Stimulated activated CD4-positive, alpha-beta T cell treated with anti-CD3 and anti-CD28 coated beads, TNF-alpha, amount 100 ng/mL, for 1 hour (primary cell): ENCODE measurements at places on chromosomes 7 and 10.

DNA sequence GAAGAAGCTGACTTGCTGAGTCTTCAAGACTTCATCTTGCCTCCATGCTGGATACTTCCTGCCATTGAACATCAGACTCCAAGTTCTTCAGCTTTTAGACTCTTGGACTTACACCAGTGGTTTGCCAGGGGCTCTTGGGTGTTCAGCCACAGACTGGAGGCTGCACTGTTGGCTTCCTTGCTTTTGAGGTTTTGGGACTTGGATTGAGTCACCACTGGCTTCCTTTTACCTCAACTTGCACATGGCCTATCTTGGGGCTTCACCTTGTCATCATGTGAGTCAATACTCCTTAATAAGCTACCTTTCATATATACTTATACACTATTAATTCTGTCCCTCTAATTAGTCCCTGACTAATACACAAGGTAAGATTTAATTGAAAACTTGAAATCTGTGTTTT lies 361.7 kb upstream of the SEMA3C start:
- no peak for DNase-seq

DNA sequence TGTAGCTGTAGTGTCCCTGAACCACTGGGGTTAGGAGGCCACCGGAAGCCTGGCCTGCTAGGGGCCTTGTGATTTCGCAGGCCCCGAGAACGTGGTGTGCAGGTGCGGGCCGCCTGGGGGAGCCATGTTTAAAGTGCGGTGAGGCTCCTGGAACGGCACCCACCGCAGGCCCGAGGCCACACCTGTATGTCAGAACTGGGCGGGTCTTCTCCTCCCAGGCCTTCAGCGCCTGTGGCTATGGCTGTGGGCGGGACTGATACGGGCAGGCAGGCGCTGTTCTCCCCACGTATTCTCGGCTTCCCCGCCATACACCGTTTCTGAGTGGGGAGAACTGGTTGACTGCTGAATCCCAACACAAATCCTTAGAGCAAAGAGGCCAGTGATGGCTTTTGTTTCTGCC lies 74.8 kb downstream of the DNAJB6 start:
- DNase-seq = no peak

DNA sequence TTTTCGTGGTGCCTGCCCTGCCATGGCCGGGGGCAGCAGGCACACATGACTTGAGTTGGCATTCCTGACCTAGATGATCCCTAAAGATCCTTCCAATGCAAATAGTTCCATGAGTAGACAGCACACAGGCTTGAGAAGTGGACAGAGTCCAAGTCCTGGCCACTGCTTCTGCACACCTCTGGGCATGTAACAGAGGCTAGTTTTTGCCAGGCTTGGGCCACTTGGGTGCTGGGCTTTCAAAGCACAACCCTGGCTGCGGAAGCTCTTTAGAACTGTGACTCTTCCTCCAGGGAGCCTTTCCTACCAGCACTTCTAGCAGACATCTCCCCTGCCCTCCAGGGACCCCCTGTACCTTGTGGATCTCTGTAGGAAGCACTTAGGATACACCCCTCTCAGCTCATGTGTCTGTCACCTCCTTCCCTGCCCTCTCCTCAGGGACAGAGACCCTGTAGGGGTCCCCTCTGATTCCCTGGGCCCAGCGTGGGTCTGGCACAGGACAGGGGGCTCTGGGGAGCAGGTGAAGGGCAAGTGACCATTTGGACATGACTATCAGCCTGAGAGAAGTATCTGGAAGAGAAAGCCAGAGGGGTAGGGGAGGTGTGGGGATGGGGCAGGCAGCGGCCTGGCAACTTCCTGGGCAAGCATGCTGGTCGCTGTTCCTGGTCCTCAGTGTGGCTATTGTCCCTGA lies 36.2 kb downstream of the ZCCHC24 start:
- no peak for DNase-seq

DNA sequence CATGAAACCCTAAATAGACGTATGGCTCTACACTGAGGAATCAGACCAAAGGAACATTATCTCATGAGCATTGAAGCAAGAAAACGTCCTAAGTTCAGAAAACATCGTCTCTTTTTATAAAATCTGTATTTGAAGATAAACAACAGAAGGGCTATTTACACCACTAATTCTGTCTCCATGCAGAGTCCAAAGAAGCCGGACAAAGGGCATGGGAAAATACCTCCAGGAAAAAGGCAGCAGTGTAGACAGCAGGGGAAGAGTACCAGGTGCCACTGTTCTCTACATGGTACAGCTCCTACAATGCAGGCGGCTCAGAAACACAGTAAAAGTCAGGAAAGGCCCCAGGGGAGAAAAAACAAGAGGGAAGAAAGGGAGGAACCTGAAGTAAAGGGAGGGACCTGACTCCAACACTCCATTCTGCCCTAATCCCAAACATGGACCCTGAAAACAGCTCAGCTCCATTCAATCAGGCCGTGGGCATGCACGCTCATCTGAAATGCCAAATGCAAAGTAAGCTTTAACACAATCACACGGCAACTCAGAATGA lies 17.5 kb downstream of the FAM171A1 start:
- no peak for DNase-seq

DNA sequence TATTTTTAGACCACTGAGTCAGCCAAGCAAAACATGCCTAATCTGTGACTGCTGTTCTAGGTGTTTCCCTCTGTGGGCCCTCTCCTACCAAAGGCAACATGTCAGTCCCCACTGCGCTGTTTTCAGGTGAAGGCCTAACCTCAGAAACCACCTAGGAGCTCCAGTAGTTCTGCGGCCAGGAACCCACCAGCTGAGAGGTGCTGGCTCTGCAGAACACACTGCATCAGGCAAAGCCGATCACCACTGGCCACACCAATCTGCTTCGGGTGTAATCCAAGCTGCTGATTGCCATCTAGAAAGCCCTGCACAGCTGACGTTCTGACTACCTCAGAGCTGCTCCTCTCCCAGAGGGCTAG lies 14.9 kb downstream of the CAMK2G start:
- no peak for DNase-seq

- DNase-seq = no peak
Observed at GRCh38 chr10:3825244-3825643, 40.2 kb upstream of the KLF6 start.

GRCh38 chr7:102029616-102030015 lies 212.2 kb downstream of the CUX1 start:
- DNase-seq = no peak

GRCh38 chr7:93165447-93165846 lies 17.3 kb upstream of the SAMD9L start:
- DNase-seq = no peak

DNA sequence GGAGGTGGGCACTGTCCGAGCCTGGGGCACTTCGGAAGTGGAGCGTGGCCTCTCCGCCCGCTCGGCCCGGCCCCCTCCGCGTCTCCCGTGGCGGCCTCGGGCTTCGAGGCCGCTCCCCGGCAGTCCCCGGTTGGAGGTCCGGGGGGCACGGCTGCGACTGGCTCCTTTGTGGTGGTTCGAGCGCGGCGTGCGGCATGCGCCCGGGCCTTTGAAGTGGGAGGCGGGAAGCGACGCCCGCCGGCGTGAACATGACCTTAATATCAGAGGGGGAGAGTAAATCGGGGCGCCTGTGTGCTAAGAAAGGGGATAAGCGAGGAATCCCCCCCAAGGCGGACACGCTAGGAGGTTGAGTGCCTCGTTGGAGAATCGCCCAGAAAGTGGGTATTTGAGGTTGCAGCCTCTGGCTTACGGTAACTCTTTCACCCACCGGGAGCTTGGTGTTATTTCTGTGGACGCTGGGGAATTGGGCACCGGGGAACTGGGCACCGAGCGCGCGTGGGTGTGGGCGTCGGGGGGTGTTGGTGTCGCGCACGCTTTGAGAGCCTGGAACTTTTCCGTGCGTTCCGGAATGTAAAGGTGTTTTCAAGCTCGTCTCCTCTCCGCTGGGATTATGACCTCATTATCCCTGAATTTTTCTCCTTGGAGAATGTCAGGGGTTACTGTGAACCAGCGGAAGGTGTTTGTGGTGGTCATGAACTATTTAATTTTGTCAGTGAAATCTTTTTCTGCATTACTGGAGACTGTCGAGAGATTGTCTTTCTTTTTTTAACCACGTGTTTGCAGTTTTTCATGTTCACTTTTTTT lies 660 bp downstream of the SUV39H2 start:
- DNase-seq = no peak

- DNase-seq = no peak
Observed at GRCh38 chr7:7662527-7662926, 22.0 kb downstream of the UMAD1 start.

DNA sequence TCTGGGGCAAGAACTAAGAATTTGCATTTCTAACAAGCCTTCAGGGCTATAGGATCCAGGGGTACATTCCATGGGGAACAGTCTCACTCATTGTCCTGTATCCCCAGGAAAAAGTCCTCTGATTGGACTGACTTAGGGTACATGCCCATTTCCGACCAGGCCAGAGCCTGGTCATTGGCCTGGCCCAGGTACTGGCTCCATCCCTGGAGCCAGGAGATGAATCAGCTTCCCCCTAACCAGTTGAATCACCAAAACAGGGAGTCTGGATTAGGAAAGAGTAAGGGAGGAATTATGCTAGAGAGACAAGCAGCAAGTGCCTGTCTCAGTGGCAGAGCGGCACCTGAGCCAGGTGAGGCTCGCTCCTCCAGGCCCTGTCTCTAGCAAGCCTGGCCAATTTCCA lies 137.5 kb downstream of the FGFR2 start:
- DNase-seq = no peak

- DNase-seq = no peak
Observed at GRCh38 chr7:106400923-106401322, 116.1 kb upstream of the NAMPT start.

DNA sequence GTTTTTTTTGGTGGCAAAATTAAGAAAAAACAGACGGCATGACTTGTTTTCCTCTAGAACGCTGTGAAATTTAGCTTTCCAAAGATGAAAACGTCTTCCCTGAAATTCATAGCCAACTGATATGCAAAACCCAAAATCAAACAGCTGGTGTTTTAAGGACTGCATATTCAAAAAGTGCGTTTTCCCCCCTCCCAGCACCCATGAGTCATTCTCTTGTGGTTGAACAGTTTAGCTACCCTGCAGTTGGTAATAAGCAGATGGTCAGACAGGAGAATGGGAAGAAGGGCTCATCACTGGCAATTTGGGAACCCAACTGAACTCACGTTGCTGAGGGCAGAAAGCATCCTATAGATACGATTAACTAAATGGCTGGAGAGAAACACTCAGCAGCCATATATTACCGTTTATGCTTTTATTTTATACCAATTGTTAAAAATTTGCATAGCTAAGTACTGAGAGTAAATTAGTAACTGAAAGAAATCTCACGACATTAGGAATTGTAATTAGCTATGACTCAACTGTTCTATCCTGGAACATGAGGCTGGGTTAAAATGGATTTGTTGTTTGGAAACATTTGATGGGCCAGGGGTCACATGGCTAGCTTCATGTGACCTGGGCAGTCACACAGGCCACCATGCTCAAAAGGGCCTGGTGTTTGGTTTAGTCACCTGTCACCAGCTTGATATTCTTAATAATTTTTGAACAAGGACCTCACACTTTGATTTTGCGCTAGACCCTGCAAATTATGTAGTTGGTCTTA lies 343.1 kb downstream of the PHTF2 start:
- DNase-seq = no peak

DNA sequence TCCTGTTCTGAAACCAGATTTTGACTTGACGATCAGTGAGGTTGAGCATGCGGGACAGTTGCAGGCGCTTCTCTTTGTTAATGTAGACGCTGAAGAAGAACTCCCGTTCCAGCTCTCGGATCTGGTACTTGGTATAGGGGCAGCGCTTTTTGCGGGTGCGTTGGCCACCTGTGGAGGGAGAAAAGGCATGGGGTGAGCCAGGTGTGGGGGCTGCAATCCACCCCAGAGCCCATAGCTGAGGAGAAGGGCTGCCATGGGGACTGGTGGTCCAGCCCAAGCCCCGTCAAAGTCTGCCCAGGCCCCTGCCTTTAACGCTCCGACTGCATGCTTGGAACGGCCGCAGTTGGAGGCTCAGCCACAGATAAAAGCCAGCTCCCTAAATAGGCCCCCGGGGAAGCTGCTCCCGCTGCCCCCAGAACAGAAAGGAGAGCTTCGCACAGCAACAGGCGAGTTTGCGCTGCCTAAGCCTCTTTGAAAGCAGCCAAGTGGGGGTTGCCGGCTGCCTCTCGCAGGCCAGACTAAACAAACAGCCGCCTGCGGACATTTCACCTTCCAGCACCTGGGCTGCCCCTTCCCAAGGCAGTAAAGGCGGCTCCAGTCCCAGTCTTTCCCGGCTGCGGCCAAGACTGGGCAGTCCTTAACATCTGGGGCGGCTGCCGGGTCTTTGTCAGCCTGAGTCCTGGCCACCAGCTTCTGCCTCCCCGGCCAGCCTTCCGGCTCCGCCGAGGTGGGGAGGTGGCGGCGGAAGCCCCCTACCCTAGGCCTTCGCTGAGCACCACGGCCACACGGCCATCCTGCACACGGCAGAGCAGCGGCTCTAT lies 2.0 kb downstream of the HOXA11 start:
- no peak for DNase-seq

DNA sequence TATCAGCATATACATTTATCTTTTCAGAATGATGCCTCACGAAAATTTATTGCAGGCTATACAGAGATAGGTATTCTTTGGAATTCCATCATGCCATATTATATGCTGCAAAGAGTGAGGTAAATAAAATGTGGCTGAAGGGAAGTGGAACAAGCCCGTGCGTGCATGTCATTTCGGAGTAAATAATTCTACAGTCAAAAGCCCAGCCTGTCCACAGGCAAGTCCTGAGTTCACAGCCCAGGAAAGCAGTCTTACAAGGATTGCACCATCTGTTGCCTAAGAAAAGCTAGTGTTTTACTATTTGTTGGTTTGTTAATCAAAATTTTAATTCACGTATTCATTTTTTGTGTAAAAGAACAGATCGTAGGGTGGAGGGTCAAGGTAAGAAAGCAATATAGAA lies 292.4 kb upstream of the AKR1E2 start:
- DNase-seq = no peak

GRCh38 chr10:106027240-106027639 lies 1137.3 kb downstream of the SORCS1 start:
- no peak for DNase-seq

DNA sequence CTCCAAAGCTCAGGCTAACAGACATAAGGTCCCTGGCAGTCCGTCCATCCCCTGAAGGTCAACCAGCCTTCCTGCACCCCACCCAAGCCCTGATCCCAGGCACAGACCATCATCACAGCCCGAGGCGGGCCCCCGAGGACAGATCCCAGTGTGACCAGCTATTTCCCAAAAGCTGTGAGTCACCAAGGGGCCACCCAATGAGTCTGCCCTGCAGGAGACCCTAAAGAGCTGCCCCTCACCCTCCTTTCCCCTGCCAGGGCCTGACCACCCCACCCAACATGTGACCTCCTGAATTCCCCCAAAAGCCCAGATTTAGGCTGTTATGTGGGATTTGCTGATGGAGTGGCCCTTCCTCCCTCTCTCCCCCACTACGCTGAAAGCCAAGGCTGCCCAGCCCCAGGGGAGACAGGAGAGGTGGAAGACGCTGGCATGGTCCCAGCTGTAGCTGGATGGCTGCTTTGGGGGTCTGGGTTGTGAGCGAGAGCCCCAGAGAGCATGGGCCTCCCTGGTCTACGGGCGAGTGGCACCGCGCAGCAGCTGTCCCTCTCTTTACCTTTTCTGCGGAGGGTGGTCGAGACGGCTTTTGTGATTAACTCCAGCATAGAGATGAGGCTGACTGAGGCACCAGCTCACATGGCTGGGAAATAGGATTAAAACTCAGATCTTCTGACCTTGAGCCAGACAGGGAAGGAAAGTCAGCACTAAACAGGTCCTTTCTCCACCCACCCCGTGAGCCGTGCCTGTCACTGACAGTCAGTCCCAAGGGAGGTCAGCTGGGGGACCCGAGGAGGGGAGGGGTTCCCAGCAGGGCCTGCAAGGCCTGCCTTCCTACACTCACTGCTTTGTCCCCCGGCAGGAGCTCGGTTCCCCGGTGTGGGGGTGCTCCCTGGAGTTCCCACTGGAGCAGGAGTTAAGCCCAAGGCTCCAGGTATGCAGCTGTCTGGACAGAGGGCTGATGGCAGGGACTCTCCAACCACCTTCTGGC lies 16.7 kb downstream of the ELN start:
- DNase-seq = no peak
